Fibroblast of upper back skin (primary cell): ENCODE measurements at places on chromosomes 1 and 21.

GRCh38 chr1:157286646-157287420 lies 148.6 kb upstream of the ETV3 start:
- DNase-seq, result no peak

GRCh38 chr1:227929751-227930472 lies 17.8 kb downstream of the WNT9A start:
- DNase-seq, result no peak

- DNase-seq, result no peak
These were observed 56.0 kb upstream of the CITED4 start for GRCh38 chr1:40917995-40918711.

- DNase-seq, result no peak
These were observed 69.6 kb downstream of the UBIAD1 start for GRCh38 chr1:11342621-11343032.

DNA sequence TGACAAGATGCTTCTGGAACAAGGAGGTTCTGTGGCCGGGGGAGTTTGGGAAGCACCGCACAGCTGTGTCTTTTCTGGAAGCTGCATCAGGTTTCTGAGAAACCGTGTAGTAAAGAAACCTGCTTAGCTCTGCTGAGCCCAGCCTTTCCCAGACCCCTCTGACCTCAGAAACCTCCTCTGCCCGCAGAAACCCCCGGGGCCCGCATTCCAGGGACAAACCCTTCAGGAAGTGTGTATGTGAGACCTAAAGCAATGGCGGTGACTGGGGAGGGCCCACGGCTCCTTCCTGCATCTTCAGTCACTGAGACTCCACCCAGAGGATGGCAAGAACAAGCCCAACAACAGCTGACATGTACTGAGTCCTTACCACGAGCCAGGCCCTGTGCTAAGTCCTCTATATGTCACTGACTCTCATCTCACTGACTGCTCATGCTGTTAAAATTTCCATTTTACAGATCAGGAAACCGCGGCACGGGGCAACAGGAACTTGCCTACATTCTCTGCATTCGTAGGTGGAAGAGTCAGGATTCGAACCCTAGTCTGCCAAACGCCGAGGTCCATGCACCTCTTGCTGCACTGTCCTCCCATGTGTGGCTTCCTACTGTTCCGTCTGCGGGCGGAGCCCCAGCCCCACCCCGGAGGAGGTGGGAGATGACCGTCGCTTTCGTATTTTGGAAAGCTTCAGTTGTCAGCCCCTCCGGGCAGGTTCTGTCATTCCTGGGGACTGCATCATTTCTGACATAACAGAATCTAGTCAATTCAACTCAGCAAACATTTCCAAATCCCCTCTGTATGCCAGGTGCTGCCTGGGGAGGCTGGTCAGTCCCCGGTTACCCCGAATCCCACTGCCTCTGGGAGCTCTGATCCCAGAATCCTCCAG lies 73.3 kb upstream of the KLHDC7A start:
- DNase-seq, result no peak
